ENCODE measurements at places on chromosomes 3 and 15.

DNA sequence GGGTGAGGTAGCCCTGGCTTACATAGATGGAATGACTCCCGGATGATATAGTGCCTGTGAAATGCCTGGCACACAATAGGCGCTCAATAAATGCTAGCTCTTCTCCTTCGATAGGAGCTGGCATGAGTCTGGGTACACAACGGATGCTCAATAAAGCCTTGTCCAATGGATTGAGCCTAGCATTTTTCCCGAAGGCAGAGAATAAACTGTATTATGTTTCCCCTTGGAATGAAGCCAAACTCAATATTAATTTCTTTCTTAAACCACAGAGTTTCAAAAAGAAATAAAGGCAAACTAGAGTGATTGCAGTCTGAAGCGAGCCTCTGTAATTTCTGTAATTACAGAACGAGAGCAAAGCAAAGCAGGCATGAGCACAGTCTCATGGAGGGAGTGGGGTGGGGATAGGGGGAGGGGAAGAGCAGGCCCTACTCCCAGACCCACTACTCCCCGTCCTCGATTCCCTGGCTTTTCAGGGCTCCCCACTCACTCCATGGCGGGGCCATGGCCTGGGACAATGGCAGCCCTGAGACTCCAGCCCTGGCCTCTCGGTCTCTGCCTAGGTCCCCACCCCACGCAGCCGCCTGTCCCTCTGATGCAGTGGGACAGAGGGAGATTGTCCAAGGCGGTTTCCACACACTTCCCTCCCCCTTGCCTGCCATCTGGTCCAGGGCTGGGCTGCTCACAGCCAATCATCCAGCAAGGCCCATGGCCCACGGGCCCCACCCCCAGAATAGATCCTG, 18.0 kb downstream of the SLC6A1 start:
- no peak for DNase-seq

DNA sequence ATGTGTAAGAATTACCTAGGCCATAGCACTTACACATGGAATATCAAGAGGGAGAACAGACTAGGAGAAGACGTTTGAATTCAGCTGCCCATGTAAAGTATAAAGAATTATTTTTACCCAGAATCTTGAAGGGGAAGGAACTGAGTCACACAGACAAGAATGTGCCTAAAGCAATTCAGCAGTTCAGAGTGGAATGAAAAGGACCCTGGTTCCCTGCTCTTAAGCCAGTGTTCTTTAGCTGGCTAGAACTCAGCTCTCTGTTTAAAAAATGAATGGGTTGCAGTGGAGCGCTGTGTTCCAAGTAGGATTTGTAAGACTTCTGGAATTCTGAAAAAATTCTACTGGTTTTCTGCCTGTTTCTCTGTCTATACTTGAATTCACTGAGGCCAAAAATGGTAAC, 440.2 kb downstream of the LPP start:
- DNase-seq: no peak

DNA sequence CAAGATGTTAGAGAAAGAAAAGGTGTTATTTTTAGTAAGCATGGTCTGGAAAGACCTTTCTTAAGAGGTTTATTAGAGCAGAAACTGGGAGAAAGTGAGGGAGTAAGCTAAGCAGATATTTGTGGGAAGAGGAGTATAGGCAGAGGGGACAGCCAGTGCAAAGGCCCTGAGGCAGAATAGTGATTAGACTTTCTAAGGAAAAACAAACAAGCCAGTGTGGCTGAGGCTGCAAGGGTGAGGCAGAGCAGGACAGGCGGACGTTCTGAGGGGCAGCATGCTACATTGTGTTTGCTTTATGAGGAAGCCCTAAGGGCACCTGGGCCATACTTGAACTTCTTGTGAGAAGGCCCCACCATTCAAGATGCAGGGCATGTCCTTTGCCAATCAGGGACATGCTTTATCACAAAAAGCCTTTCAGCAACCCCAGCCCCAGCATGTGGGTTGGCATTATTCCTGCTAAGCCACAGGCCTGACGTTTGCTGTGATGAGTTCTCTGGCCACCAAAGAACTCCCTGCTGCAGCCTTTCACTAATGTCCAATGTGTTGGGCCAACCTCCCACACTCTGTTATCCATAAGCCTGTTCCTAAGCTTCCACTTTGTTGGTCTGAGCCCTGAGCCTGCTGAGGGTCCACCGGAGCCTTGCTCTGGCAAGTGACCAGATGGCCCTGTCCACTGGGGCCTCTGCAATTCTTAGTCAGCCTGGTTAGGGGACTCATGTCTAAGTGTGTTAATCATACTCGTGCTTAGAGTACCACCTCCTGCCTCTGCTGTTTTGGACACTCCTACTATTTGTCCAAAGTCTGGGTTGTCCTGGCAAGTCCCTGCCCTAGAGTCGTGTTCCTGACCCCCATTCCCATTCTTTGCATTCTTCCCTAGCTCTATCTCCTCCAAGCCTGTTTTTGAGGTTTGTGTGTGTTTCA, 209.9 kb upstream of the CTNNB1 start:
- no peak for DNase-seq

- DNase-seq: no peak
Observed at GRCh38 chr3:12046406-12046805, 42.2 kb downstream of the SYN2 start.

- peak; percentile 33 for DNase-seq
Observed at GRCh38 chr3:42501681-42502428, 588 bp upstream of the VIPR1 start.

- DNase-seq: no peak
Observed at GRCh38 chr3:20225769-20226168, 39.8 kb upstream of the SGO1 start.

- DNase-seq: no peak
Observed at GRCh38 chr3:144265542-144266100, 294.0 kb downstream of the DIPK2A start.

- no peak for DNase-seq
Observed at GRCh38 chr15:46089467-46089935, 454.7 kb downstream of the SQOR start.

DNA sequence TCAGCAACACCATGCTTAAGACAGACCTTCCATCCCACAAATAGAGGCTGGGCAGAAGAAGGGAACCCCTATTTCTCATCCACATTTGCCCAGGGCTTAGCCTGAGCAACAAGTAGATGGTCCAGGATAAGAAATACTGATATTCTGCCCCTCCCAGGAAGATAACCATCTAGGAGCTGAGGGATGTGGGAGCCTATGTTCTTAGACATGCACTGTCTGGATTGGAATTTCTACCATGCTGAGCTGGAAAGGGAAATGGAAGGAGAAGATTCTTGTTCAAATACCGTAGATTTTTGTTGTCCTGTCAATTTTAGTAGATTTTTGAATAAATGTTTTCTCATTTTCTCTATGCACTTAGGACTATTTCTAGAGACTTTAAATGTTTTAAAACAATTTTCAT, 450.7 kb upstream of the SEMA6D start:
- DNase-seq: no peak

GRCh38 chr3:97021778-97022177, 207.4 kb downstream of the EPHA6 start:
- DNase-seq: no peak

- DNase-seq: no peak
Observed at GRCh38 chr15:50280271-50280670, 14.7 kb upstream of the HDC start.

DNA sequence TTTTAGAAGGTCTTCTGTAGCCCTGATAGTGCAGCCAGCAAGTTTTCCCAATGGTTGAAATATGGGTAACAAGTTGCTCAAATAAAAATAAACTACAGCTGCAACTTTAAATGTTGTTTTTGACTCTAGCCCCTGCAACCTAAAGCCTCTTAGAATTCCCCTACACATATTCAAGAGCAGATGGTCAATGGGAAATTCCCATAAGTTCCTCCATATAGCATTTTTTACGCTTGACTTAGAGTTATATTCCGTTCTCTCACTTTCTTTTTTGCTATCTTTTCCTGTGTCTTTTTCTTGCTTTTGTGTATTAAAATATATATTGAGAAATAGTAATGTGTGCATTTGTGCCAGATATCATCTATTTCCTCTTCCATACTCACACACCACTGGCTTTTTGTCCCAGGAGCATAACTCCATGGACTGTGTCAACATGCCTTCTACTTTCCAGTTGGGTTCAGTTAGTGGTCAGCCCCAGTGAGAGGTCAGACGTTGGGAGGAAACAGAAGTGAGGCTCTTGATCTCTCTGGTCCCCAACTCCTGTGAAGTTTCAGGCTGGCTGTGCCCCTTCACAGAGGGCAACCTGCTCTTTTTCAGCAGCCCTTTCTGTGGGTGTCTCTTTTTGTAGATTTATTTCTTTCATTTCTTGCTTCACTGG, 63.3 kb upstream of the TP63 start:
- no peak for DNase-seq

DNA sequence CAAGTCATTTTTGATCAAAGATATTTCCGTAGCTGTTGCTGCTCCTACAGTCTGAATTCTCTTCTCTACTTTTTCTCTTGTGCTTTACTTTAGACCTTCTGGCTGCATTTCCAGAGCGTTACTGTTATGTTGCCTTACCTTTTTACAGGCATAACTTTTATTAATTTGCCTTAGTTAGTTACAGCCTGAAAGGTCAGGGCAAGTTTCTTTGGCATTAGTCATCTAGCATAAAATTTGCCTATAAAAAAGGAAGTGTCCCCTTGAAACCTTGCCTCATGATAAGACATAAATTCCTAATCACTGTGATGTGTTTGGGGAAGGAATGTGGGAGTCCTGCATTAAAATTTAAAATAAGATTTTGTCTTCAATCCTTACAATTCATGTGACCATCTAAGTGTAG, 618.5 kb downstream of the NR2F2 start:
- DNase-seq: no peak

- DNase-seq: no peak
Observed at GRCh38 chr3:12443781-12444522, 40.3 kb upstream of the TSEN2 start.

DNA sequence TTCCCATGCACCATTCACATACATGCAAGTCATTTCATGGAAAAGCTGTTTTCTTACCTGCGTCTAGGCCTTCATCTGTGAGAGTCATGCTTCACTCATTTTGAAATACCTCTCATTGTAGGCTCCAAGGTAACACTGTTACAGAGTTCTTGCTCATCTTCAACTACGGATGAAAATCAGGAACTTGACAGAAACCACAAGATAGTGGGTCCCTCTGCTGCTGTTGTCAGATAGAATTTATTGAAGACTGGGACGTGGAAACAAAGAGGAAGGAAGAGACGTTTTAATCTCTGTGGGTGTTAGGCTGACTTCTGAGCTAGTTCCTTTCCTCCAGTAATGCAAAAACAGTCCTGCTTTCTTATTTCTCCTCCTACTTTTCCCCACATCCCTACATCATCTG, at the start of gene P2RY14:
Gene P2RY14 (minus strand): TSS at position 313 of the 400 bp plus-strand sequence. CDS start 64,226 bp downstream, outside the sequence.
- DNase-seq: no peak

DNA sequence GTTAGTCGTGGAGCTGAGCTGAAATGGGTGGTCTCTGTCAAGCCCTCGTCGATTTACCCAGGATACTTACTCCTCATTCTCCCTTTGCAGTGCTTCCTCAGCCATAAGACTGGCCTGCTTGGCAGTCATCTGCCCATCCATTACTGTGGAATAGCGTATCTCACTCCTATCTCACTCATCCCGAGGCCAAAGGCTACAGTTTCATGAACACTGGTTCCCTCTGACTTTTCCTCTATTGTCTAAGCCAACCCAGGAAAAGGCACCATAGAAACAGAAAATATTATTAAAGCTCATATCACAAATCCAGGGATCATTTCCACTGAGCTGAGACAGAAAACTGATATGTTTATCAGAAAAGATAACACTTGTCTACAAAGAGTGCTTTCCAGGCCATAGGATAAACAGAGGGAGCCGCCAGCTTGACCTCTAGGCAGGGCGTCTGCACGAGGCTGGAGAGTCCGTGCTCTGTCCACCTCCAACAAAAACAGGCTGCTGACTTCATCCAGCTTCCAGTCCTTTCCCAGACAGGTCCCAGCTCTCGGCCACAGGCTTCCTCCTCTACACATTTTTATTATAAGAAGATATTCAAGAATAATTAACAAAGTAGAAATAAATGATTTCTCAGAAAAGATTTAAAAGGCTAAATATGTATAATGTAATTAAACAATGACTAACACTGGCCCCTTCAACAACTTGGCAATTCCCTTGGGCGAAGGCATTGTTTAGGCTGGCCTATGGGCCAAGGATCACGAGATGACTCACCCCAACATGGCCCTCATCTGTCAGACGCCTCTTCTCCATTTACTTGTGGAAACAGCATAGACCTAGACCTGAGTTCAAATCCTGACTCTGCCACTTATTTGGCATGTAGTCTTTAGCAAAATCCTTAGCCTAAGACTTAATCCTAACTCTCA, 27.4 kb upstream of the BOC start:
- no peak for DNase-seq

GRCh38 chr3:46549408-46549904, 16.6 kb downstream of the LRRC2 start:
- no peak for DNase-seq

Data from activated CD4-positive, CD25-positive, alpha-beta regulatory T cell (primary cell).